SK-N-SH (cell line): ENCODE measurements at places on chromosomes 7 and 10. TPM values are rescaled to one million over a fixed set of nuclear protein-coding genes. Genes with fewer than 3 reads are reported as not detected.

DNA sequence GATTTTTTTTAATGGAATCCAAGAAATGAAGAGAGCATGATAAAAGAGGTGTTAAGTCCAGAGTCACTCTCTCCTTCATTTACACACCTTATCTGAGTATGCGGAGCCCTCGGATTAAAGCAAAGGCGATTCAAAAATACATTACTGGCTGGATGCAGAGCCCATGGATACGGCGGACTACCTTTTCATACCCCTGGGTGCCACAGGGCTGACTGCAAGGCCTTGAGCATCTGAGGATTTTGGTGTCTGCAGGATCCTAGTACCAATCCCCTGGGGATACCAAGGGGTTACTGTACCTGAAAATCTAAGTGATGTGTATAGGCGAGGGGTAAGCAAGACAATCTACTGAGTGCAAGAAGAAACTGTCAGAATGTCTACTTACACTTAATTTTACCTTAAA lies 20.5 kb downstream of the PIP4K2A start:
- H3K4me3 ChIP-seq = no peak overlapping the region; the same call in 1 of the 2 replicates
- no peak overlapping the region for H3K27ac ChIP-seq
- peaks cover 11% of the 10 kb centered on the region; the same call in 1 of the 2 replicates for H3K4me1 ChIP-seq

GRCh38 chr10:47076949-47077361 lies 165.7 kb downstream of the PTPN20 start:
- H3K4me3 ChIP-seq = no peak overlapping the region
- no peaks in the 10 kb centered on the region for H3K4me1 ChIP-seq
- H3K27me3 ChIP-seq = no peaks in the 10 kb centered on the region; the same call in 1 of the 2 replicates
- H3K36me3 ChIP-seq = no peaks in the 10 kb centered on the region

DNA sequence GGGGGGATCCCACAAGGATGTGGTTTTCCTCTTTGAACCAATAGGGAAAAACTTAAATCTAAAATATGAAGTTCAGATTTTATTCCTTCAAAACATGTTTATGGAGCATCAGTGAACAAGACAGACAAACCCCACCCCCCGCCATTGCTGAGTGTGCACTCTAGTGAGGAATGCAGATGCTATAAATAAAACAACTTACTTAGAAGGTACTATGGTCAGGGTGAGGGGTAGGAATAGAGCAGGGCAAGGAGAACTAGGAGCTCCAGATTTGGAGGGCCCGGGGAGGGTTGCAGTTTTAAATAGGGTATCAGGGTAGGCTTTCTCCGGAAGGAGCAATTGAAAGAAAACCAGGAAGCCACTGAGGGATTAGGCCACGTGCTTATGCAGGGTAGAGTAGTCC lies 47.9 kb downstream of the CELF2 start:
- DNase-seq = no peak
- H3K36me3 ChIP-seq = no peaks in the 10 kb centered on the region
- no peak overlapping the region for H3K4me3 ChIP-seq
- no peaks in the 10 kb centered on the region for H3K4me1 ChIP-seq
- H3K27ac ChIP-seq = no peak overlapping the region

GRCh38 chr10:34815185-34816084 lies at the start of gene PARD3:
TSS of gene PARD3 (minus strand) at chr10:34815296. CDS start at chr10:34814995, 301 bp downstream.
- H3K4me1 ChIP-seq = peaks cover 28% of the 10 kb centered on the region; the same call in 1 of the 2 replicates
- H3K27me3 ChIP-seq = no peaks in the 10 kb centered on the region
- H3K27ac ChIP-seq = peak within 1 kb of the TSS; percentile 89

GRCh38 chr7:106019470-106019820 lies 56.4 kb downstream of the CDHR3 start:
- no peak overlapping the region for H3K27ac ChIP-seq
- H3K36me3 ChIP-seq = no peaks in the 10 kb centered on the region
- H3K27me3 ChIP-seq = no peaks in the 10 kb centered on the region
- H3K4me3 ChIP-seq = no peak overlapping the region

- H3K27me3 ChIP-seq = no peaks in the 10 kb centered on the region
- DNase-seq = no peak
- no peak overlapping the region for H3K4me3 ChIP-seq
- peaks cover 32% of the 10 kb centered on the region for H3K4me1 ChIP-seq
- H3K36me3 ChIP-seq = no peaks in the 10 kb centered on the region
Observed at GRCh38 chr7:80720146-80720545, 81.7 kb downstream of the CD36 start.

- DNase-seq = peak; percentile 14
- no peaks in the 10 kb centered on the region for H3K36me3 ChIP-seq
Observed at GRCh38 chr7:123876557-123877256, 31.7 kb downstream of the HYAL4 start.

DNA sequence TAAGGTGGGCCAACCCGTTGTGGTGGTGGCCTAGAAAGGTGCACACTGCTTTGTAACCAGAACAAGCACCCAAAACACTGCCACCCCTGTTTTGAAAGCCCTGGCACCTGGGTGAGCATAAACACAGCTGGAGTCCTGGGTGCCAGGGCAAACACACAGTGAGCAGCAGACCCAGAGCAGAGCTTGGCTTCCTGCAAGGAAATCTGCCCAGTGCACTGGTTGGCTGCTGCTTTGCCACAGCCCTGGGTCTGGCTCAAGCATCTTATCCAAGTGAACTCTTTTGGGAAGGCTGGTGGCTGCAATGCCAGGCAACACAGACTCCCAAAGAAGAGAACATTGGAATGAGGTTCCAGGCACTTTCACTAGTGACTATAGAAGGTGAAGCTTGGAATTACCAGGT lies 145.5 kb upstream of the PDE1C start:
- no peaks in the 10 kb centered on the region for H3K4me1 ChIP-seq
- H3K27ac ChIP-seq = no peak overlapping the region
- H3K4me3 ChIP-seq = no peak overlapping the region

DNA sequence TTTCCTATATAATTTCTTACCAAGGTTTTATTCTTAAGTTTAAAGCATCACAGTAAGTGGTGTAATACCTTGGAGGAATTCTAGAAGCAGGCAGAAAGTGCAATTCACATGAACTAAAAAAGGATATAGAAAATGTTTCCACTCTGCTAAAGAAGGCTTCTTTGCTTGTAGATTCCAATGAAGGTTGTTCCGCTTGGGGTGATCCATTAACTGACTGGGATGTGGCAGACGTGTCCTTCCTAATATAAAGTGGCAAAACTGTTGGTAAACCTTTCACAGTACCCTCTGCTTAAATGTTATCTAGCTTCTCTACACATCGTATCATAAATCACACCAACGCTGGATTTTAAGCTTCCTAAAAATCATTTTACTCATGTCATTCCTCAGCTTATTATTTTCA lies 2.3 kb downstream of the ZC3HC1 start:
- peaks cover 17% of the 10 kb centered on the region for H3K36me3 ChIP-seq
- H3K4me1 ChIP-seq = peaks cover 9% of the 10 kb centered on the region; the same call in 1 of the 2 replicates
- H3K4me3 ChIP-seq = no peak overlapping the region
- no peak overlapping the region for H3K27ac ChIP-seq
- DNase-seq = no peak

DNA sequence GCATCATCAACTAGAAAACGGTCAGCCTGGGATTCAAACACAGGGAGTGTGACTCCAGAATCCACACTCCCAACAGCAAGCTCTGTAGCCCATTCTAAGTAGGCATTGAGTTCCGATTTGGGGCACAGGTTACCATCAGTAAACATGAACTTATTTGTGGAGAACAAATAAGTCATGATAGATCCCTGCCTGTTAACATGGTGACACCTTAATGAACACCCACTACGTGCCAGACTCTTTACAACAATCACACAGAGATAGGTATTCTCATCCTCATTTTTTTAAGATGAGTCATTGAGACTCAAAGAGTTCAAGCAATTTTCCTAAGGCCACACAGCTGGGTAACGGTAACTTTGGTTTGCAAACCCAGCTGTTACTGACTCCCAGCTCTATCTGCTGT lies 91.5 kb downstream of the LYZL2 start:
- no peak overlapping the region for H3K27ac ChIP-seq
- no peaks in the 10 kb centered on the region; the same call in 1 of the 2 replicates for H3K4me1 ChIP-seq
- H3K36me3 ChIP-seq = no peaks in the 10 kb centered on the region
- H3K4me3 ChIP-seq = no peak overlapping the region
- no peaks in the 10 kb centered on the region for H3K27me3 ChIP-seq

- H3K27me3 ChIP-seq = no peaks in the 10 kb centered on the region
- no peak overlapping the region for H3K27ac ChIP-seq
- H3K36me3 ChIP-seq = no peaks in the 10 kb centered on the region
- no peaks in the 10 kb centered on the region for H3K4me1 ChIP-seq
- no peak for DNase-seq
Observed at GRCh38 chr7:158536871-158537515, 50.6 kb downstream of the PTPRN2 start.

DNA sequence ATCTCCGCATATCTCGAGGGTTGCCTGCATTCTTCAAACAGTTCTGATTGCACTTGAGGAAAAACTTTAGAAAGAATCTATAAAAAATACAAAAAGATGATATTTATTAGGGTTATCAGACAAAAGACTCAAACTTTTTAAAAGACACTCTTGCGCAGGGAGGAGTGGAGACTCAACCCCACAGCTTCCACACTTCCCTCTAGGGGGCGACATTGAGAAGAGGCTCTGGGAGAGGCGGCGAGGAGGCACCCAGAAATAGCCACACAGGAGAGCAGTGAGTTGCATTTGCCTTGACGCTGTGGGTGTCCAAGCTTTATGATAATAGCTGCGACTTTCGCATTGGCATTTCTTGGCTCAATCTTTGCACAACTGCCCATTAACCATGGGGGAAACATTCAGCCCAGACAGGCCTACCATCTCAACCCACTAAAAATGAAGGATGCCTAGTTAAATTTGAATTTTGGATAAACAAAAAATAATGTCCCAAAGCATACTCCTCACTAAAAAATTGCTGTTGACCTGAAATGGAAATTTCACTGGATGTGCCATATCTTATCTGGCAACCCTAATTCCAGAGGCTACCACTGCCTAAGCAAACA lies 86.2 kb downstream of the EBF3 start:
- peak; percentile 50 for DNase-seq
- H3K27ac ChIP-seq = no peak overlapping the region
- H3K4me3 ChIP-seq = no peak overlapping the region
- H3K36me3 ChIP-seq = no peaks in the 10 kb centered on the region
- no peaks in the 10 kb centered on the region for H3K4me1 ChIP-seq

DNA sequence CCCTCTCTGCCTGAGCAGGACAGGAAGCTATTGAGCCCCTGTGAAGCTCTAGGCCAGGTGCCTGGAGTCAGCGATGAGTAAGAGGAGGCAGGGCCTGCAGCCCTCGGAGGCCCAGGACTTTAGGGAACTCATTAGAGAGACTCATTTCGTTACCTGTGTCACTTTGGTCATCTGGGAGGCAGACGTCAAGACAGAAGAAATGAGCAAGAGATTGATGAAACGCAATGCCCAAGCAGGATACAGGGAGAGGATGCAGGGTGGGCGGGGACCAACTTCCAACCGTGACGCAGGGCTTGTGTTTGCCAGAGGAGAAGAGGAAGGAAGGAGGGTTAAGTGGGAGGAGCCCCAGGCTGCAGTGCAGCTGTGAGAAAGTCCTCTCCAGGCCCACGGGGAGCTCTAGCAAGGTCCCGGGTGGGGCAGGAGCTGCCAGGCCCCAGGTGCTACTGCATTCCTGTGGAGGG lies 26.4 kb upstream of the GNA12 start:
- H3K36me3 ChIP-seq = no peaks in the 10 kb centered on the region
- H3K27ac ChIP-seq = no peak overlapping the region
- H3K4me3 ChIP-seq = no peak overlapping the region
- no peaks in the 10 kb centered on the region for H3K4me1 ChIP-seq
- peak; percentile 29 for DNase-seq

DNA sequence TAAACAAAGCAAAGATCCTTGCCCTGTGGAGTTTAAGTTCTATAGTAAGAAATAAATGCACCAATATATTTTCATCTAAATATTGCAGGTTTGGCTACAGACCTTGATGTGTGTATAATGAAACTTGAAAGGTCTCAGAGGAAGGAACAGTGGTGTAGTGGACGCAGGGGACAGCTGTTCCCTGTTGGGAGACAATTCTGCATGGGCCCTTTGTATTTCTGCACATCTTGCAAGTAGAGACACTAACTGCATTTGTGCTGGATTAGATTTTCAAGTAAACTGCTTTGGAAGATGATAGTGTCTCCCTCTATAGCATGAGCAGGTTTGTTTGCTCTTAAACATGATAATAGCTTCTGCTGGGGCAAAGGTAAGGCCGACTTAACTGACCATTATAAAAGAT lies 57.5 kb upstream of the FAM133B start:
- no peak overlapping the region for H3K27ac ChIP-seq
- peaks cover 31% of the 10 kb centered on the region for H3K36me3 ChIP-seq
- no peaks in the 10 kb centered on the region for H3K27me3 ChIP-seq
- no peak overlapping the region for H3K4me3 ChIP-seq
- peaks cover 15% of the 10 kb centered on the region for H3K4me1 ChIP-seq

The HPSE2 gene
- not detected in 2 replicates for polyA plus RNA-seq

The GBF1 gene
- polyA plus RNA-seq = 11.4 and 12.3 TPM in 2 replicates

The JAZF1 gene
- polyA plus RNA-seq = 1.3 and 1.7 TPM in 2 replicates

The PCLO gene
- polyA plus RNA-seq = 0.51 and 0.76 TPM in 2 replicates

The ZNF467 gene
- polyA plus RNA-seq = 2.6 and 4.1 TPM in 2 replicates

The GALNT11 gene
- 70.0 and 84.7 TPM in 2 replicates for polyA plus RNA-seq

The DNAJC30 gene
- 10.6 and 11.0 TPM in 2 replicates for polyA plus RNA-seq

The OR13A1 gene
- not detected in 2 replicates for polyA plus RNA-seq

The AGR2 gene
- polyA plus RNA-seq = not detected in 2 replicates

The SLC16A12 gene
- 0.13 TPM in 2 replicates for polyA plus RNA-seq
